ENCODE measurements at places on chromosomes 3 and 15.

DNA sequence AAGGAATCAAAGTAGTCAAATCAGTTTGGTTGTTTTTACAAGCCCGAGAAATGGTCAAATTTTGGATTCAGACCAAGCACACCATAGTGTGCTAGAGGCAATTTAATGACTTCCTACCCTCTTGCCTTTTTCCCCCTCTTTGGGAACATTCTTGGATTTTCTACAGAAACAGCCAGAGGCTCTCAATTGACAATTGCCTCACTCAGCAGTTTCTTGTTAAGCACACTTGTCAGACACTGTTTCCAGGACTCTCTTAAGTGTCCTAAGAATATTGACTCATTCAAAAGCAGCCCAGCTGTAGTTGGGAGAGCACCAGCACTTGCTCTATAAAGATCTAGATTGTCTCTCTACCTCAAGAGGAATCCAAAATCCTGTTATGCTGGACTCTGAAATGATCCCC is 1.5 kb upstream of the SLC35G2 start:
- DNase-seq = no peak

- DNase-seq = no peak
Measured at GRCh38 chr3:195154793-195155535, 116.0 kb downstream of the XXYLT1 start.

GRCh38 chr15:69467636-69468035 is 15.0 kb downstream of the RPLP1 start:
- no peak for DNase-seq

GRCh38 chr3:166864473-166865467 is 515.3 kb downstream of the ZBBX start:
- no peak for DNase-seq

GRCh38 chr3:31105438-31106077 is 211.1 kb upstream of the GADL1 start:
- no peak for DNase-seq

DNA sequence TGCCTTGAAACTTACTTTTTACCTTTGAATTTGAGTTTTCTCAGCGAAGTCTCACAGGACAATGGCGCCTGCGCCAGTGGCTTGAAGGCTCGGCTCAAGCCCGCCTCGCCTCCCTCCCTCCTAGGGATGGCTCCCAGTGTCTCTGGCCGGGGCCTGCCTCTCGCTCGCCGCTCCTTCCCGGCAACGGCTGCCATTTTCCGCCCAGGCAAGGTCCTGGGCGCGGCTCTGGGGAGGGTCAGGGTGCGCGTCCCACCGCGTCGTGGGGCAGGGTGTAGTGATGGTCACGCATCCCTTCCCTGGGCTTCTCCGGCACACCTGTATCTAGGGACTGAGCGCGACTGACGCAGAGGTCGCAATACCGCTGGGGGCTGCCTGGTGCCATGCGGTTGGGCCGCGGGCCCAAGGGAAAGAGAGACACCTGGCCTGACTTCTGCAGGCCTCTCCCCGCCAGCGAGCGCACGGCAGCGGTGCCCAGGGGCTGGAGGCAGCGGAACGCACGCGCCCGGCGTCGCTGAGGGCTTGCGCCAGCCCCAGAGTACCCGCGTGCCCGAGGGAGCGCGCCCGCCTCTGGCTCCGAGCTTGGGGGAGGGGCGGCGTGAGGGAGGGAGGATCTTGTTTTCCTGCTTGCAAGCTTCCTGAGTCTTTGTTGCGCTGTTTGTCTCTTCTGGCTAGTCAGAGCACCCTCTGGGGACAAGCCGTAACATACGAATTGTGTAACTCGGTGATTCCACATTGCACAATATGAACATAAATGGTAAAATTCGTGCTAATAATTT is 20.7 kb upstream of the FEM1B start:
- DNase-seq = peak; percentile 54

DNA sequence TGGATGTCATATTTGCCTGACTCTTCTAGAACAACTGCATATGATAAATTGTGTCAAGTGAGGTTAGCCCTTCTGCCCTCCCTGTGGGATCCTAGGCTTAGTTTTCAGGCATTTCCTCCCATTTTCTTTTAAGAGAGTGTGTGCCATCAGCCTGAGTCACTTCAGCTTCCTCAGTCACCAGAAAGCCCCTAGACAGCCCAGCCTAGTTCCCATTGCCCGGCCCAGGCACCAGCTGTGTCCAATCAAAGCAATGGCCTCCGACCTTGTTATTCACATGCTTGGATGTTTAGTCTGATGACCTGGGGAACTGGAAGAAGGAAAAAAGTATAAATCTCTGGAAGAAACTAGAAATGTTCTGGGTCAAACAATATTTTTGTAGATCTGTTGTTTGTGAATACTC is 221.9 kb upstream of the LRIG1 start:
- DNase-seq = no peak

GRCh38 chr15:64284042-64284441 is 71.9 kb downstream of the CSNK1G1 start:
- DNase-seq = no peak

GRCh38 chr15:25417604-25418003 is 21.2 kb downstream of the UBE3A start:
- no peak for DNase-seq

- DNase-seq = peak; percentile 21
Measured at GRCh38 chr3:88180398-88180999, 30.7 kb downstream of the C3orf38 start.

Measured in naive thymus-derived CD8-positive, alpha-beta T cell (primary cell).